ENCODE measurements at places on chromosomes 6 and 20. TPM values are rescaled to one million over a fixed set of nuclear protein-coding genes. Genes with fewer than 3 reads are reported as not detected.

GRCh38 chr6:127641905-127642304, 64.9 kb downstream of the C6orf58 start:
- no peaks in the 10 kb centered on the region for H3K36me3 ChIP-seq
- no peak overlapping the region for H3K27ac ChIP-seq
- peak; percentile 4 for DNase-seq
- H3K4me1 ChIP-seq, result no peaks in the 10 kb centered on the region

- H3K36me3 ChIP-seq, result peaks cover 5% of the 10 kb centered on the region
- H3K27ac ChIP-seq, result no peak overlapping the region
- H3K4me1 ChIP-seq, result no peaks in the 10 kb centered on the region
- DNase-seq, result no peak
- H3K27me3 ChIP-seq, result no peaks in the 10 kb centered on the region
Observed at GRCh38 chr6:166456395-166457156, 73.8 kb upstream of the MPC1 start.

DNA sequence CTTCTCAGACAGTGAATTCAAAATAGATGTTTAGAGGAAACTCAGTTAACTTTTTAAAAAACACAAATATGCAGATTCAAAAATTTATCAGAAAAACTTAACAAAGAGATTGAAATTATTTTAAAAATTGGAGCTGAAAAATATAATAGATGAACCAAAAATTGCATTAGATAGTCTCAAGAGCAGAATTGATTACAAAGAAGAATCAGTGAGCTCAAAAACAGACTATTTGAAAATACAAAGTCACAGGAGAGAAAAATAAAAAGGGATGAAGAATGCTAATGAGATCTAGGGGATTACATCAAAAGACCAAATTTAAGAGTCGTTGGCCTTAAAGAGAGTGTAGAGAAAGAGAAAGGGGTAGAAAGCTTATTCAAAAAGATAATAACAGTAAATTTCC, 700.5 kb downstream of the COL12A1 start:
- no peaks in the 10 kb centered on the region for H3K27me3 ChIP-seq
- no peaks in the 10 kb centered on the region for H3K4me1 ChIP-seq
- H3K27ac ChIP-seq, result no peak overlapping the region
- no peak for DNase-seq
- no peak overlapping the region for H3K4me3 ChIP-seq

GRCh38 chr20:35232575-35232974, 6.1 kb downstream of the MMP24 start:
- H3K36me3 ChIP-seq, result no peaks in the 10 kb centered on the region
- H3K4me1 ChIP-seq, result no peaks in the 10 kb centered on the region
- no peaks in the 10 kb centered on the region for H3K27me3 ChIP-seq
- no peak for DNase-seq
- no peak overlapping the region for H3K4me3 ChIP-seq
- no peak overlapping the region for H3K27ac ChIP-seq

DNA sequence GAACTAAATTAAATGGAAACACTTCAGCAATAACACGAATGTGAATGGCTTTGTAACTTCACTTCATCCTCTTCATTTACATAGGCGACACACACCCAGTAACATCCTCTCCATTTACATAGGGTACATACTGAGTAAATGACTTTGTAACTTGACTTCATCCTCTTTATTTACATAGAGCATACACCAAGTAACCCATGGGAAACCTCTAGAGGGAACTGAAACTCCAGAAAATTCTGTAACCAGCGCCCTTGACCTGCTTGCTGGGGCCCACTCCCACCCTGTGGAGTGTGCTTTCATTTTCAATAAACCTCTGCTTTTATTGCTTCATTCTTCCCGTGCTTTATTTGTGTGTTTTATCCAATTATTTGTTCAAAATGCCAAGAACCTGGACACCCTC, 81.6 kb upstream of the OPRM1 start:
- no peaks in the 10 kb centered on the region for H3K4me1 ChIP-seq
- no peak overlapping the region for H3K4me3 ChIP-seq
- no peaks in the 10 kb centered on the region for H3K27me3 ChIP-seq
- no peak for DNase-seq
- no peak overlapping the region for H3K27ac ChIP-seq
- H3K36me3 ChIP-seq, result no peaks in the 10 kb centered on the region

DNA sequence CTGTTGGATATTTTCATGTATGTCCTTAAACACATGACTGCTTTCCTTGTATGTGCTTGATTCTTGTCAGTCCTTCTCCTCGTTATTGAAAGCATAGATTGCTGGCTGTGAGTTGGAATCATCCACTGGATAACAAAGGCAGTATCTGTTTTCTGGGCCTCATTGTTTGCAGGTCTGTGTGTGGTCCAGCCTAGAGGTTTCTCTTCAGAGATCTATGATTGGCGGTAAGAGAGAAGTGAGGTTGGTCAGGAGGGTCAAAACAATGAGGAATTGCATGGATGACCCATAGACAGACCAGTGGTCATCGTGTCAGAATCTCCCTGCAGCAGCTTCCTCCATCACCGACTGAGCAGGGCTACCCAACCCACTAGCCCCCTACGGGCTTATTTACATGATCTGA, 915.0 kb downstream of the KIF16B start:
- no peaks in the 10 kb centered on the region for H3K36me3 ChIP-seq
- H3K27me3 ChIP-seq, result no peaks in the 10 kb centered on the region
- DNase-seq, result no peak

Gene MTFR2
- total RNA-seq, result 0.54 TPM

DNA sequence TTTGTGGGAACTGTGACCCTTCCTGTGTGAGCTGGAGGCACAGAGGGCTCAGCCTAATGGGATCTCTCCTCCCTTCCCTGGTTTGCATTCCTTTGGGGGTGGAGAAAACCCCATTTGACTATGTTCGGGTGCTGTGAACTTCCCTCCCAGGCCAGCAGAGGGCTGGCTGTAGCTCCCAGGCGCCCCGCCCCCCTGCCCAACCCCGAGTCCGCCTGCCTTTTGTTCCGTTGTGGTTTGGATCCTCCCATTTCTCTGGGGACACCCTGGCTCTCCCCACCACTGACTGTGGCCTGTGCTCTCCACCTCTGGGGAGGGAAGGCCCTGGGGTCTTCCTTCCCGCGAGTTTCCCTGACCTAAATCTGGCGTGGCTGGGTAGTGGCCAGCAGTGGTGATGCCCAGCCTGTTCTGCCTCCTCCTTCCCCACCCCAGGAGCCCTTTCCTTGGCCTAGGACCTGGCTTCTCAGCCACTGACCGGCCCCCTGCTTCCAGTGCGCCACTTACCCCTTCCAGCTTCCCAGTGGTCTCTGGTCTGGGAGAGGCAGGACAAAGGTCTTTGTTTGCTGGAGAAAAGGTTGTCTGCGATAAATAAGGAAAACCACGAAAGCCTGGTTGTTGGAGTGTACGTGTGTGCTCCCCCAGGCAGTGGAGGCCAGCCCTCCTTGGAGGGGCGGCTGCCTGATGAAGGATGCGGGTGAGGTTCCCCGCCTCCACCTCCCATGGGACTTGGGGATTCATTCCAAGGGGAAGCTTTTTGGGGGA, 4.9 kb downstream of the VEGFA start:
- peaks cover 61% of the 10 kb centered on the region for H3K36me3 ChIP-seq
- H3K27me3 ChIP-seq, result no peaks in the 10 kb centered on the region
- H3K27ac ChIP-seq, result peak overlapping the region; percentile 93

- no peaks in the 10 kb centered on the region for H3K27me3 ChIP-seq
- H3K4me1 ChIP-seq, result peaks cover 67% of the 10 kb centered on the region
- H3K36me3 ChIP-seq, result no peaks in the 10 kb centered on the region
- no peak for DNase-seq
Observed at GRCh38 chr20:41047975-41048305, 19.3 kb downstream of the TOP1 start.

GRCh38 chr20:33910529-33911327, 83.0 kb upstream of the RALY start:
- no peak overlapping the region for H3K4me3 ChIP-seq
- peak; percentile 60 for DNase-seq
- peak overlapping the region; percentile 99 for H3K27ac ChIP-seq
- no peaks in the 10 kb centered on the region for H3K36me3 ChIP-seq
